Esophagus squamous epithelium (tissue), 5 donors: ENCODE measurements at places on chromosomes 11 and 22. TPM values are rescaled to one million over a fixed set of nuclear protein-coding genes. Genes with fewer than 3 reads are reported as not detected.

The OR8D4 gene
- total RNA-seq = not detected

The OR11H1 gene
- not detected for total RNA-seq

The CRYBA4 gene
- total RNA-seq = not detected

The SLCO2B1 gene
- 3.6 TPM for total RNA-seq

The SPI1 gene
- 2.6 TPM for total RNA-seq

The KDM4E gene
- not detected for total RNA-seq

The SLC22A8 gene
- not detected for total RNA-seq

The GPHA2 gene
- total RNA-seq = not detected

The MRGPRX4 gene
- not detected for total RNA-seq

The OR2AG2 gene
- 0.76 TPM for total RNA-seq

The CABP4 gene
- not detected for total RNA-seq

The MMP13 gene
- total RNA-seq = not detected

The HTR3A gene
- total RNA-seq = not detected

The EIF3D gene
- total RNA-seq = 385 TPM

The DRD2 gene
- not detected for total RNA-seq

The SLC6A5 gene
- not detected for total RNA-seq
